ENCODE measurements at places on chromosomes 4 and X. TPM values are rescaled to one million over a fixed set of nuclear protein-coding genes. Genes with fewer than 3 reads are reported as not detected.
A peak's percentile ranks its signal among the peaks of the same experiment; 100 is the strongest.

Gene SLC10A4
- total RNA-seq = not detected

Gene ATP11C
- total RNA-seq = 19.5 TPM

- peaks cover 34% of the 10 kb centered on the region for H3K27me3 ChIP-seq
- H3K27ac ChIP-seq = no peak overlapping the region
- no peak overlapping the region for H3K4me3 ChIP-seq
- H3K4me1 ChIP-seq = no peaks in the 10 kb centered on the region
Observed at GRCh38 chrX:51568586-51568985, 50.1 kb downstream of the CENPVL3 start.

DNA sequence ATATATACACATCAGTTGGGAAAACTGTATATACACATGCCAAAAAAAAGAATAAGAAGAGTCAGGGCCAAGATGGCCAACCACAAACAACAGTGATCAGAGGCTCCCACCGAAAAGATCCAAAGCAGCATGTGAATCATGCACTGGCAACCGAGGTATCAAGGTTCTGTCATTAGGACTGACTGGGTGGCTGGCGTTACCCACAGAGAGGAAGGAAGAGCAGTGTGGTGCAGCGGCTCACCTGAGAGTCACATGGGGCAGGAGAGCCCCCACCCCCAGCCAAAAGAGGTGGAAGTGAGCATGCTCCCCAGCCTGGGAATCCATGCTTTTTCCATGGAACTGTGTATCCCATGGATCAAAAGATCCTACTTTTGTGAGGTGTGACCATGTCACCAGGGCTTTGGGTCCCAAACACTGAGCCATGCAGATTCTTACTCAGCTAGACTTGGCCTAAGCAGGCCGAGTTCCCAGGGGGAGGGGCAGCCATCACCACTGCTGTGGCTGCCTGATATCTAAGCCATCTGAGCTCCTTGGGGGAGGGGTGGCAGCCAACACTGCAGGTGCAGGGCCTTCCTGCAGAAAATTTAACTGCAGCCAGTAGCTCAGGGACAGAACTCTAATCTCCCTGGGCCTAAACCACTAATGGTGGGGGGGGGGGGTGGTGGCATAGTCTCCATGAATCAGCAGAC lies 52.8 kb downstream of the P2RY10 start:
- no peaks in the 10 kb centered on the region for H3K4me1 ChIP-seq

DNA sequence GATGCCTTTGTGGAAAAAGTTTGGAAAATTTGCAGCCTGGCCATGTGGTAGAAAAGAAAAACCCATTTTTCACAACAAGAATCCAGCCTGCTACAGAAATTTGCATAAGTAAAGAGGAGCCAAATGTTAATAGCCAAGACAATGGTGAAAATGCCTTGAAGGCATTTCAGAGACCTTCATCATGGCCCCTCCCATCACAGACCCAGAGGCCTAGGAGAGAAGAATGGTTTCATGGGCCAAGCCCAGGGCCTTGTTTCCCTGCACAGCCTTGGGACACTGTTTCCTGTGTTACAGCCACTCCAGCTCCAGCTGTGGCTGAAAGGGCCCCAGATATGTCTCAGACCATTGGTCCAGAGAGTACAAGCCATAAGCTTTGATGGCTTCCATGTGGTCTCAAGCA lies 101.4 kb upstream of the LINC00632 start:
- H3K4me3 ChIP-seq = no peak overlapping the region
- H3K27me3 ChIP-seq = peaks cover 70% of the 10 kb centered on the region
- H3K27ac ChIP-seq = no peak overlapping the region
- DNase-seq = no peak
- H3K4me1 ChIP-seq = no peaks in the 10 kb centered on the region

- no peak for DNase-seq
- no peaks in the 10 kb centered on the region for H3K36me3 ChIP-seq
- H3K27me3 ChIP-seq = no peaks in the 10 kb centered on the region
- H3K4me1 ChIP-seq = no peaks in the 10 kb centered on the region
Observed at GRCh38 chr4:15117270-15117946, 115.1 kb downstream of the CPEB2 start.

GRCh38 chrX:155959018-155959587 lies 38.4 kb upstream of the IL9R start:
- no peaks in the 10 kb centered on the region for H3K27me3 ChIP-seq
- no peaks in the 10 kb centered on the region for H3K4me1 ChIP-seq
- H3K27ac ChIP-seq = no peak overlapping the region
- H3K36me3 ChIP-seq = no peaks in the 10 kb centered on the region

GRCh38 chr4:38072578-38072977 lies 112.4 kb downstream of the PTTG2 start:
- peaks cover 20% of the 10 kb centered on the region for H3K4me1 ChIP-seq
- no peak for DNase-seq
- peak overlapping the region; percentile 49 for H3K27ac ChIP-seq
- H3K27me3 ChIP-seq = no peaks in the 10 kb centered on the region
- no peaks in the 10 kb centered on the region for H3K36me3 ChIP-seq
- no peak overlapping the region for H3K4me3 ChIP-seq

All from MCF 10A (cell line).